IPS-NIHi11 (cell line): ENCODE measurements at places on chromosomes 7 and 10.

DNA sequence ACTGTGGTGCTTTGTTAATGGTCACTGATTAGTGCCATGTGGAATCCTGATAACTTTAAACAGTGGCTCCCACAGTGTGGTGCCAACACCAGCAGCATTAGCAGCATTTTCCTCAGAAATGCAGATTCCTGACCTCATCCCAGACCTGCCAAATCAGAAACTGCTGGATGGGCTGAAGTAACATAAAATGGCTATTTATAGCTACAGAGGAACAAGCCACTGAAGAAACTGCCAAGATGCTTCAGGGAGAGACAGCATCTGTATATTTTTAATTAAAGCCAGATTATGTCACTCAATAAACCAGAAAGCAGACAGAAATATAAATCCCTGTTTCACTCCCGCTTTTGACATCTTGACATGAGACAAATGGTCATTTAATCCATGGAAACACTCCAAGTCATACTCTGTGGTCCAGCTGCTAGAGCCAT, 178.5 kb downstream of the AMPH start:
- DNase-seq, result no peak

GRCh38 chr10:71225291-71226058, 13.1 kb downstream of the UNC5B start:
- no peak for DNase-seq

DNA sequence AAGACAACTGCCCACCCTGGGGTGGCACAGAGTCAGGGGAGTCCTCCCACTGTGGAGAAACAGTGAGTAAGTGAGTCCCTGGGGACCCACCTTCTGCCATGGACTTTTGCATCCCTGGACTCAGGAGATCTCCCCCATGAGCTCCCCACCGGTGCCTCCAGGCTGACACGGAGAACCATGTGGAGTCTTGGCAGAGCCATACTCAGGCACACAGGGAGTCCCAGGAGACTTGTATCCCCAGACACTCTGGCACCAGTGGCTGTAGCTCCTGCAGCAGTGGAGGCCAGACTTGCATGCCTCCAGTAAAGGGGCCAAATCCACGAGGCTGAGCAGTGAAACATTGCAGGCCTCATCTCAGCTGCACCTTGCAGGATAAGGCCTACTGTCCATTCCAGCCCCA, 791.4 kb downstream of the PCDH15 start:
- DNase-seq, result no peak

DNA sequence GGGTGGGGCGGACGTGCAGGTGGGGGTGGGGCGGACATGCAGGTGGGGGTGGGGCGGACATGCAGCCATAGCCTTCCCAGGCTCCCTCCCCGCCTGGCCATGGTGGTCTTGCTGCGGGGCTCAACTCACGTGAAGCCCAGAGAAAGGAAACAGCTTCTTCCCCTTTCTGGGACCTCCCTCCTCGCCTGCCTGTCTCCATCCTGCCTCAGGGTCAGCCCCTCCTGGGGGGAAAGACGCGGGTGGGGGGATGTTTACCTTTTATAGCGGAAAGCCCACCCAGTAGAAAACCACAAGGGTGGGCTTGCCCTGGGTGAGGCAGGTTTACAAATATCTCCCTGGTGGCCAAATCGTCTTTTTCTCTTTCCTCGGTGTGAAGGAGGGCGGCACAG, 520.0 kb downstream of the GLRX3 start:
- no peak for DNase-seq

GRCh38 chr7:43890468-43890867, 15.9 kb downstream of the URGCP start:
- DNase-seq, result no peak

GRCh38 chr7:99863847-99864440, 12.9 kb downstream of the OR2AE1 start:
- no peak for DNase-seq

GRCh38 chr7:113891828-113892227, 27.0 kb downstream of the PPP1R3A start:
- no peak for DNase-seq

DNA sequence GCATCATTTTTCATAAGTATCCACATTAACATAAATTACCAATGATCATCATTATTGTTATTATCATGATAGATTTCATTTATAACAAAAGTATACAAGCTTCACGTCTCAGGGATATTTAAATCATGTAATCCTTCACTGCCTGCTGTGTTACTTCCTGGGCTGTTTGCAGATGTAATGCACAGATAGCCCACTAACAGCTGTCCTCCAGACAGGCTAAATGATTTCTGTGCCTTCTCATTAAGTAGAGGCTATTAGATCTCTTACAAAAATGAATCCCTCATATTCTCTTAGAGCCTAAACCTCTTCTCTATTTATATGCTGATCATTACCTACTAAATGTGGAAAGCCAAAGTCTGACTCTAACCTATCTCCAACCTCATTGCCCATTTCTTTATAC, 9.3 kb downstream of the PCLO start:
- no peak for DNase-seq

DNA sequence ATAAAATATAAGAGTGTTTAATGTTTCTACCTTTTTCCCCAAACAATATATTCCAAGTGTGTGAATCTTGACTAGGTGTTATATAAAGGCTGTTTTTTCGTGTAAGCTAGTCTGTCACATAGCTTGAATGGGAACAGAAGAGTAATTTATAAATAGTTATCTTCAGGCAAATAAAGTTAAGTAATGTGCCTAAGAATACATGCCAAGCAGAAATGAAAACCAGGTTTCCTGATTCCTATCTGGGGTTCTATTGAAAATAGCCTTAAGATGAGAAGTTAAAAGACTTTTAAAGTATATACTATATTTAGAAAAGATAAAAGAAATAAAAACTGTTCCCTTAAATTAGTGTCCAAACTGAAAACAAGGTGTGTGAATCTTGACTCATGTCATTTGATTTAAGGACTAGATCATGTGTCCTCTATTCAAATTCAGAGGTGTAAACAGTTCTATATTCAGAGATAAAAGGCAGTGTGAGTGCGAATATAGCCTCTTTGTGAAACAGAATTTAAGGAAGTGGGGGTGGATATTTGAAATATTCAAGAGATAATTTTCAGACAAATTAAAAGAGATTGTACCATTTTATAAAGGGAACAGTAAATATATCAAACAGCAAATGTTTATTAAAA, 247.5 kb downstream of the THSD7A start:
- no peak for DNase-seq

GRCh38 chr10:67697724-67698131, 1.7 kb upstream of the CTNNA3 start:
- DNase-seq, result peak; percentile 52

DNA sequence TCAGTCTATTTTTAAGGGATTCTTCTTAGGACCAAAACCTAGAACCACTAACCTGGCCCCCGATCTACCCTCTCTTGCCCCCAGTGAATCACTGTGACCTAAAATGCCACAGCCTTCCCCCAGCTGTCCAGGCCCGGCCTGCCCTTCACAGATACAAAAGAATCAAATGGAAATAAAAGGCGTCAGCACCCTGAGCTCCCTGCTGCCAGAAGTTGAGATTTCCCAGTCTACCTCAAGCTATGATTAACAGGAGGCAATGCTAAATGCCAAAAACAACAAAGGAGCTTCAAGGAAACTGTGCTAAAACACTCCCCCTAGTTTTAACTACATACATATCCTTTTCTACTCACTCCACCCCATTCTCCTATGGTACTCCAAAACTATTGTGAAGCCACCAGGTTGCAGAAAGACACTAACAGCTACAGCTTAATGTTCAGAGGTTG, 67.8 kb downstream of the GSAP start:
- no peak for DNase-seq

GRCh38 chr7:6654113-6654841, 17.2 kb downstream of the ZNF316 start:
- DNase-seq, result no peak

DNA sequence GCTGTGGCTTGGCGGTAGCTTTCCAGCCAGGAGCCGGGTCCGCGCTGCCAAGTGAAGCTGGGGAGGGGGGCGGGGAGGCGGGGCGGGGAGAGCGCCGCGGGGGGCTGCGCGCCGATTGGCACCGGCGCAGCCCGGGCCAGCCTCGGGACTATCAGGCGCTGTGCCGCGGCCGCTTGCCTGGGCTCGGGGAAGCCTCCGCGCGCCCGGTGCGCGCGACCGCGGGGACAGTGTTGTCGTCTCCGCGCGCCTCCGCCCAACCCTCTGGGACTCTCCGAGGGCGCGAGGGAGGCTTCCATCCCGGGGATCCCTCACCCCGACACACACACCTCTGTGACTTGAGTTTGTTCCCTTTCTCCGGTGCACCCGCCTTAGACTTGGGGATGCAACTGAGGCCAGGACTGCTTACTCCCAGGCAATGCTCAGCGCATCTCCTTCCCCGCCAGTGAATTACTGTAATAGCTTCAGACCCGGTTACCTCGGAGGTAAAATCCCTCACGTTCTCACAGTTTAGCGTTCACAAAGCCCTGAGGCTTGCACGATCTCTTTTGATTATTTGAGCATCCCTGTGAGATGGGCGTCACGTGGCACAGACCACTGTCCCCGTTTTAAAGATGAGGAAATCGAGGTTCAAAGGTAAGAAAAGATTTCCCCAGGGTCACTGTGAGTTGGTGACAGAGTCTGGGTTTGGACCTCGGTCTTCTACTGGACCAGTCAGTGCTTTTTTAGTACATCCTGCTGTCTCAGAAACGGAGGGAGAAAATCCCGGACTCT, at the start of gene NKX1-2:
Gene NKX1-2, minus strand, starts transcription at position 24 of the 771 bp plus-strand sequence. CDS start 92 bp downstream, outside the sequence.
- peak; percentile 91 for DNase-seq

DNA sequence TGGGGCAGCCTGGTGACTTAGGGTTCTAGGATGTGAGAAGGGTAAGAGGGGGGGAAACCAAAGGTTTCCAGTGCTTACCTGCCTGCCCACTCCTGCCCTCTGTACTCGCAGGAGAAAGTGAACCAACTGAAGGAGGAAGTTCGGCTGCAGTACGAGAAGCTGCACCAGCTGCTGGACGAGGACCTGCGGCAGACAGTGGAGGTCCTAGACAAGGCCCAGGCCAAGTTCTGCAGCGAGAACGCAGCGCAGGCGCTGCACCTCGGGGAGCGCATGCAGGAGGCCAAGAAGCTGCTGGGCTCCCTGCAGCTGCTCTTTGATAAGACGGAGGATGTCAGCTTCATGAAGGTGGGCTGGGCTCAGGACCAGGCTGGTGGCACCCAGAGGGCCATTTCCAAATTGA, 10.7 kb downstream of the TRIM8 start:
- DNase-seq, result no peak

GRCh38 chr10:112570585-112570984, 123.6 kb downstream of the VTI1A start:
- no peak for DNase-seq

GRCh38 chr7:24521917-24522623, 51.2 kb upstream of the PALS2 start:
- DNase-seq, result no peak

GRCh38 chr10:31584876-31585275, 265.9 kb downstream of the ZEB1 start:
- no peak for DNase-seq

DNA sequence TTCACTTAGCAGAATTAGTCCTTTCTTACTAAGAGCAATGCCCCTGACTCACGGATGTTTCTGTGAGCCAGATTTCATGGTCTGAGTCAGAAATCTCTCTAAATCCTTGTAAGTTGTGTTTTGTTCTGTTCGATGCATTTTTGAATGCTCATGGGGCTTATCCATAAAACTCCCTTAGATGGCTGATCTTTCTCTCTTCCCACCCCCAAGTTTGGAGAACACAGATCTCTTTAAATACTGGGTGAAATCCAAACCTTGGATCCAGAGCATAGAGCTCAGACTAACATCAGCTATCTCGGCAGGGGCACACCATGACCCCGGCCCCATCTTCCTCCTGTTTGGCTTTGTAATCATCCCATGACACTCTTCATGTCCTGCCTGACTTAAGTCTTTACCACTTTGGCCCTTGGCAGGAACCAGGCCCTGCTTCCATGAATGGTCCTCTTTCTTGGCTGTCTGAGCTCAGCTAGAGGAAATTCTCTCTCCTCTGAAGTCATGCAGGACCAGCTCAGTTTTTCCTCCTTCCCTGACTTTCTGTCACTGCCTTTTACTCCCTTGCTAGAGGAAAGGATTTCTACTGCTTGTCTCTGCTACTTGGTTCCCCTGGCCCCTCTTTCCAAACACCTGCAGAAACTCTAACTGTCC, 120.4 kb upstream of the RAB11FIP2 start:
- DNase-seq, result no peak

- DNase-seq, result no peak
Observed at GRCh38 chr7:8136051-8136730, 125.8 kb downstream of the ICA1 start.

GRCh38 chr10:124550293-124551034, 88.8 kb downstream of the LHPP start:
- no peak for DNase-seq

- no peak for DNase-seq
Observed at GRCh38 chr7:29421010-29421956, 142.4 kb upstream of the PRR15 start.

DNA sequence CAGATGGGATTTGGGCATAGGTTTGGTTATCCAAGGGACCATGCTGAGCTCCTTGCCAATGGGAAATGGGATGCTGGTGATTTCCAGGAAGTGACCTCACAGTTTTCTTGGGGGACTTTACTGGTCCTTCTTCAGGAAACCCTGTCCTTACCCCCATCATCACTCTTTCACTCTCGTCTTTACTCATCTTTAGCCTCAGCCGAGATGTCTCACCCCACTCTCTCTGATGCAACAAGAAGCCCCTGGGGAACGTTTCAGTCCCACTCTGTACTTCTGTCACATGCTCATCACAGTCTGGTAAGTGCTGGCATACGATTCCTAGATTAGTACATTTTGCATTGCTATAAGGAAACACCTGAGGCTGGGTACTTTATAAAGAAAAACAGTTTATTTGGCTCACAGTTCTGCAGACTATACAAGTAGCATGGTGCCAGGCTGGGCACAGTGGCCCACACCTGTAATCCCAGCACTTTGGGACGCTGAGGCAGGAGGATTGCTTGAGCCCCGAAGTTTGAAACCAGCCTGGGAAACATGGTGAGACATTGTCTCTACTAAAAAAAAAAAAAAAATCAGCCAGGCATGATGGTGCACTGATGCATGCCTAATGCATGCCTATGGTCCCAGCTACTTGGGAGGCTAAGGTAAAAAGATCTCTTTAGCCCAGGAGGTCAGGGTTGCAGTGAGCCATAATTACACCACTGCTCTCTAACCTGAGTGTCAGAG, 63.5 kb upstream of the VKORC1L1 start:
- DNase-seq, result no peak

DNA sequence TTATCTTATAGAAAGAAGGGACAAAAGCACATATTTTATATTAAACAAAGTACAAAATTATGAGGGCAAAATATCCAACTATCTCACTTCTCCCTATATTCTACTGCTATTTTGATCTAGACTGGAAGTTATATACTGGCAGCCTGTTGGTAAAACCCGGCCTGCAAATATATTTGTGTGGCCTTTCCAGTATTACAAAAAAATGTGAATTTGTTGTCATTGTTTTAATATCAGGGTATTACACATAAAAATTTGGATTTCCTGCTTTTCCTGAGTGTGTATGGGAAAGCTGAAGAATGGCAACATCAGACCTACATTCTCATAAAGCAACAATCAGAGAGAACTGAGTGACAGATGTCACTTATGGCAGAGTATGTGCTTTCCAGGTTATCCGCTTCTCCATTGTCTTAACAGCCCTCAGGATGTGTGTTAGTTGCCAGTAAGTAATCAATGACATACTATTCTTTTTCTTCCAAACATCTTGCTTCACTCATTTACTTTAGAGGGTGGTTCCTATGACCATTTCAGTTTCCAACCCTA, 7.3 kb downstream of the SYPL1 start:
- no peak for DNase-seq

- DNase-seq, result no peak
Observed at GRCh38 chr7:70765651-70766050, 366.3 kb upstream of the GALNT17 start.
